Ovary (tissue), 10 donors: ENCODE measurements at places on chromosomes 16 and 17. TPM values are rescaled to one million over a fixed set of nuclear protein-coding genes. Genes with fewer than 3 reads are reported as not detected.

DNA sequence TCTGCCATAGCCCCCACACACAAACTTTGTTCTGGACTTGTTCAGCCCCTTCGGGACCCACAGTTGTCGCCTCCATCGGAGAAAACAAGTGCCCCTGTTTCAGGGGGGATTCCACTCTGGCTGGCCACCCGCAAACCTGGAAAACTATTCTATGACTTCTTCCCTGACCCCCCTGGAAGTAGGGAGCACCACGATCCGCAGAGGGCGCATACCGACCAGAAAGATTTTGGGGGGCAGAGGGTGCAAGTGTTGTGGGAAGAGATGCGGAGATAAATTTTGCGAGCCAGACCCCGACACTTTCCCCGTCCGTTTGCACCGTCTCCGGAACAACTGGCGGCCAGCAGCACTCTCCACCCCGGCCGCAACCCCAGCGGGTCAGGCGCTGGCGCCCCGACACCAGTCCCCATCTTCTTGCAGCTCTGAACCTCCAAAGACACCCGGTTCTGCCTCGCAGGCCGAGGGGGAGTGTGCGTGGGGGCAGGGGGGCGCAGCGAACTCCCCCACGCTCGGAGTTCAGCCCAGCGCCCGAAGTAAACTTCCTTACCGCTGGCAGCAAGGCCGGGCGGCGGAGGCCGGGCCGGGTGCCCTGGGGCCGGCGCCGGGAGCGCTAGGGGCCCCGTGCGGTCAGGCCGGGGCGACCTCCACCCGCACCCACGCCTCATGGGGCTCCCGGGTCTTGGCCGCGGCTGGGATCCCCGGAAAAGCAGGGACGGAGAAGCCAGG is 744 bp downstream of the SALL1 start:
- no peak for DNase-seq
- H3K4me1 ChIP-seq = peaks cover 2% of the 10 kb centered on the region
- peak overlapping the region; percentile 62 for H3K4me3 ChIP-seq
- H3K36me3 ChIP-seq = no peaks in the 10 kb centered on the region
- peak overlapping the region; percentile 60 for H3K27ac ChIP-seq

GRCh38 chr16:3689731-3690130 is 27.6 kb downstream of the TRAP1 start:
- H3K4me1 ChIP-seq = peaks cover 5% of the 10 kb centered on the region
- no peak for DNase-seq
- H3K4me3 ChIP-seq = no peak overlapping the region
- no peak overlapping the region for H3K27ac ChIP-seq
- H3K36me3 ChIP-seq = no peaks in the 10 kb centered on the region

- H3K27me3 ChIP-seq = no peaks in the 10 kb centered on the region
- peak overlapping the region; percentile 56 for H3K27ac ChIP-seq
- DNase-seq = no peak
- H3K36me3 ChIP-seq = no peaks in the 10 kb centered on the region
- peaks cover 9% of the 10 kb centered on the region for H3K4me1 ChIP-seq
These were observed 4.1 kb upstream of the CDH3 start for GRCh38 chr16:68640972-68641371.

DNA sequence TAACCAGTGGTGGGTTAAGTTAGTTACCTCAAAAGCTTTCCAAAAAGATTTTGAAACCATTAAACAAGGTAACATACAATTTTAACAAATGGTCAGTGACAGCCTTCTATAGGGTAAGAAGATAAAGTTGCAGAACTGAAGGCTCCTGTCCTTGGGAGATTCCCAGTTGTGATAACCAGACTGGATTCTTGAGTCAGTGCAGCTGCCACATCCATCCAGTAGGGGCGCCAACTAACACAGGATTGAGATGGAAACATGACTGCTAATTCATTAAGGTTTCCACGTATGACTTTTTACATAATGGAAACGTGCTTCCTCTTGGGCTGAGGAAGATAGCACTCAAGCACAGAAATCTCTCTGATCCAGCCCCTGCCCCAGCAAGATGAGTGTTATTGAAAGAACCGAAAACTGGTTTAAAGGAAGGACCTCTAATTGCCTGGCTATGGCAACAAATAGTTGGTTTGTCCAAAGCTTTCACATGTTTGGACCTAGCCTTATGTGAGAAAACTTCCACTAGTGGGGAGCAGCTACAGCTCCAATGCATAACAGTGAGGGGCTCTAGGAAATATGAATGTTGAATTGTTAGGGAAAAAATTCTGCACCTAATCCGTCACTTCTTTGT is 269.8 kb upstream of the MYOCD start:
- H3K27ac ChIP-seq = no peak overlapping the region
- H3K36me3 ChIP-seq = no peaks in the 10 kb centered on the region
- no peak for DNase-seq

- no peaks in the 10 kb centered on the region for H3K36me3 ChIP-seq
- H3K4me3 ChIP-seq = no peak overlapping the region
- H3K4me1 ChIP-seq = peaks cover 12% of the 10 kb centered on the region
- no peak for DNase-seq
These were observed 131.0 kb upstream of the CIBAR2 start for GRCh38 chr16:85243308-85243707.

The LGALS3BP gene
- 584 TPM for total RNA-seq

The ZNF778 gene
- 8.3 TPM for total RNA-seq

DNA sequence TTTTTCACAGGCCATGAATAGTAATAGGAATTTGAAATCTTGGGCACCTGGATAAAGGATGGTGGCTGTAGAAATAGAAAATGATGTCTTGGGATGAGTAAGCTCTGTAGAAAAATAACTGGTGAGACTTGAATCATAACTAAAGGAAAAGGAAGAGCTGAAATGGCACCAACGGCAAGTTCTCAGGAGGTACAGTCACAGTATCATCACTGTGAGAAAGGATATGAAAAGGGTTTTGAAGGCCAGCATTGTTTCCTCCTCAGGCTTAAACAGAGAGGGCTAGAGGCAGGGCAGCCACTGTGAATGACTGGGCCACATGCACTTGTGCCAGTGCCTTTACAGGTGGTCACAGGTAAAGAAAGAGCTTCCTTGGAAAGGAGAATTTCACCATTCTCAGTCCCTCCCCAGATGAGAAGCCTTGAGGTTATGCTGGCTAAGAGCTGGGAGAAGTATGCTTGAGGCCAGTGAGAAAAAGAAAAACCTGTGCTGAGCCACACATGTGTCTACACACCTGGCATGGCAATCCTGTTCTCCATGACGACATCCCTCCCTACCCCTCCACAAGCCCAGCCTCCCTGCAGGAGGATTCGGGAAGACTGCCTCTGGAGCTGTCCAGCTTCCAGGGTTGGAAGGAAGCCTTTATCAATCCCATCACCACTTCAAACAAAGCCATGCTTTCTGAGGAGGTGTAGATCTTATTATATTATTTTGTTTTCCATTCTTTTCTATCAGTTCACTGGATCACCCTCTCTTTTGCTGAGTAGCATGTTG is 3.8 kb upstream of the ANKFN1 start:
- no peaks in the 10 kb centered on the region for H3K36me3 ChIP-seq
- H3K27ac ChIP-seq = no peak overlapping the region
- no peak for DNase-seq

- no peaks in the 10 kb centered on the region for H3K27me3 ChIP-seq
- DNase-seq = no peak
- H3K4me1 ChIP-seq = no peaks in the 10 kb centered on the region
- no peaks in the 10 kb centered on the region for H3K36me3 ChIP-seq
These were observed 16.7 kb downstream of the TPSG1 start for GRCh38 chr16:1208239-1208830.

- no peak for DNase-seq
- no peaks in the 10 kb centered on the region for H3K36me3 ChIP-seq
- H3K4me1 ChIP-seq = no peaks in the 10 kb centered on the region
- no peaks in the 10 kb centered on the region for H3K27me3 ChIP-seq
These were observed 230.8 kb downstream of the TANC2 start for GRCh38 chr17:63196772-63197335.

DNA sequence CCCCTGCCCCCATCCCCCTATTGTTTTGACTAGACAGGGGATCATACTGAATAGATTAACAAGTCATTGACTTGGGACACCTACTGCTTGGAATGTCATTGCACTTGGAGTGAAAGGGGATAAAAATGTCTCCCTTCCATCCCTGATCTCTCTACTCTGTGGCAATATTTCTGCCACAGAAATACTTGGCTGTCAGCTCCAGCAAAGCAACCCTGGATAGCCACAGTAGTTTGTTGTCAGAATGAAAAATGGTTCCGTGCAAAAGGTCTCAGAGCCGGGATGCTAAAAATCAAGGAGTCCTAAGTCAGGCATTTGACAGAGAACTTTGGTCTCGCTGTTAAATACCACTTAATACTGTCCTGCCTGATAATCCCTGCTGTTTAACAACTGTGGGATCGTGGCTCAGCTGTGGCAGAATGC is 722.0 kb upstream of the SOX9 start:
- no peak overlapping the region for H3K4me3 ChIP-seq
- H3K4me1 ChIP-seq = no peaks in the 10 kb centered on the region
- no peaks in the 10 kb centered on the region for H3K27me3 ChIP-seq
- H3K27ac ChIP-seq = no peak overlapping the region
- no peaks in the 10 kb centered on the region for H3K36me3 ChIP-seq
- DNase-seq = no peak

- H3K4me3 ChIP-seq = peak within 1 kb of the TSS; percentile 63
- DNase-seq = peak; percentile 56
- H3K27me3 ChIP-seq = no peaks in the 10 kb centered on the region
- H3K4me1 ChIP-seq = peaks cover 4% of the 10 kb centered on the region
These were observed at the start of gene PGAP6 for GRCh38 chr16:381789-382717. PGAP6 (minus strand) TSS chr16:381978; CDS start chr16:381821, 157 bp downstream.

DNA sequence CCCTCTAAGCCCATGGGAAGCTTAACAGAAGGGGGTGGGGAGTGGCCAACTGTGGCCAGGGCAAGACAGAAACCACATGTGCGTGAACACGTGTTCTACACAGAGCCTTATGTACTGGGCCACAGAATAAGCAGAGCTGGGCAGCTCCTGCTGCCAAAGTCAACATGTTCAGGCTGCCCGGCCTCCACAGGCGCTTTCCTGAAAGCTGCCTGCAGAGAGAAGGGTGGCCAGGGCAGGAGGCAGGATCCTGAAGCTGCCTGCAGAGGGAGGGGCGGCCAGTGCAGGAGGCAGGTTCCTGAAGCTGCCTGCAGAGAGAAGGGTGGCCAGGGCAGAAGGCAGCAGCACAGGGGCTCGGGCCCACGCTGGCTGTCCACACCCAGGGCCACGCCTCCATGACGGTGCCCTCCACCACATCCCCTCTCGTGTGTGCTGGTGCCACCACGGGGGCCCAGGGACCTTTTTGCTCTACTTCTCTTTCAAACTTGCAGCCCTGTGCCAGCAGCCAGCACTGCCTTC is 79.5 kb downstream of the ANKRD11 start:
- no peak overlapping the region for H3K4me3 ChIP-seq
- no peak overlapping the region for H3K27ac ChIP-seq
- H3K4me1 ChIP-seq = peaks cover 54% of the 10 kb centered on the region
- no peaks in the 10 kb centered on the region for H3K36me3 ChIP-seq

DNA sequence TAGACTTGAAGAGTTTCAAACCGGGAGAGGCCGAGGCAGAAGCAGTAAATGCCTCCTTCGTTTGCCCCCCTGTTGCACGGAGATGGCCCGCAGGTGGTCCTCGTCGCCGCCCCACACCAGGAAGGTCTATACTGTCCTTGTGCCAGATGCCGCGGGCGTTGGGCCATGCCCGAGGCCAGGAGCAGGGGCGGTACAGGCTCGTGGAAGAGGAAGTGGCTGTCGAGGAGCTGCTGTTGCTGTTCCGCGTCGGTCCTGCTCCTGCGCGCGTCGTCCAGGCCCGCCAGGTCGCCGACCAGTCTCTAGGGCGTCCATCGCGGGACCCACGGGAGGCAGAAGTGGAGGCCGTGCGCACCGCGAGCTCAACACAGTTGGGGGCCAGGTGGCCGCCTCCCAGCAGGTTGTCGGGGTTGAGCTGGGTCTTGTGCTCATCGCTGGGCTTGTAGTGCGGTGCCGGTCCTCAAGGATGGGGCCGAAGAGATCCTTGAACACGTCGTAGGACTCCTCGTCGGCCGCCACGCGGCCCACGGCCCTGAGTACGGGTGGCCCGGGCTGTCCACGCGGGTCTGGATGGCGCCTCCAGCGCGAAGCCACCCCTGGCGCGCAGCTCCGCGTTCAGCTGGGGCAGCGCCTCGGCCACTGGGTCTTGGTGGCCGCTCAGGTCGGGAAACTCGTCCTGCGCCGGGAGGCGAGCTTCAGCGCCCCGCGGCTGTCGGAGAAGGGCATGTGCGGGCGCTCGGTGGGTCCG is 13.1 kb upstream of the C16orf87 start:
- no peaks in the 10 kb centered on the region for H3K4me1 ChIP-seq
- DNase-seq = no peak
- no peak overlapping the region for H3K27ac ChIP-seq
- H3K27me3 ChIP-seq = no peaks in the 10 kb centered on the region
- no peaks in the 10 kb centered on the region for H3K36me3 ChIP-seq

The MED13 gene
- 54.0 TPM for total RNA-seq
